Activated gamma-delta T cell (primary cell): ENCODE measurements at places on chromosomes 5 and 9.

- DNase-seq, result no peak
Measured at GRCh38 chr5:108060340-108060739, 321.6 kb downstream of the FBXL17 start.

- DNase-seq, result no peak
Measured at GRCh38 chr5:145587308-145587672, 247.9 kb downstream of the PRELID2 start.

DNA sequence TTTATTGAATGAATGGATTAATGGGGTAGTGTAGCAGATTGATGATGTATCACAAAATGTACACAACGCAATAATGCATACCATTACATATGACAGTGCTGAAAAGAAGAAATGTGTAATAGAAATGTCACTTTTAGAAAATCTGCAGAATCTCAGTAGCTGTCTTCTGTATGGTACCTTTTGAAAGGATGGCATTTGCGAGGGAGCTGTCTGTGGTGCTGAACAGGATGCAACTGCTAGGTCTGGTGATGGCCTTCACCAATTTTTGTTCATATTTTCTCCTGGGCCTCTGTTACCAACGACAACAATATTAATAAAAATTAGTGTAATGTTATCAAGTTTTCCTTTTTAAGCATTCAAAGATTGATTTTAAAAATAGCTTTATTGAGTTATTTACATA is 36.2 kb upstream of the OTULIN start:
- DNase-seq, result no peak

DNA sequence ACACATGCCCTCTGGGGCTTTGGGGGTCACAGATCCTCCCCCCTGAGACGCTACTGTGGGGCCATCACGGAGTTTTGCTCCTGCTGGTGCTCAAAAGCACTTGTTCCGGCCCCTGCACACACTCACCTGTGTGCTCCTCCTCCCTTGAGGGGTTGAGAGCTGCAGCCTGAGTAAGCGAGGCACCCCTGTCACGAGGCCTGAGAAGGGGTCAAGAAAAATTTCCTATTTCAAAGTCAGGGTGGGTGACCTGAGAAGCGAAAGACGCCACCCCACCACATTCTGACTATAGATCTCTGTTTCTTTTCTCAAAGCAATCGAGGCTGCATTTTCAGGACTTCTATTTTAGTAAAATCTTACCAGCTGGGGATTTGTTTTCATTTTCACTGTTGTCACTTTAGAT is 138.5 kb downstream of the DCP2 start:
- no peak for DNase-seq

DNA sequence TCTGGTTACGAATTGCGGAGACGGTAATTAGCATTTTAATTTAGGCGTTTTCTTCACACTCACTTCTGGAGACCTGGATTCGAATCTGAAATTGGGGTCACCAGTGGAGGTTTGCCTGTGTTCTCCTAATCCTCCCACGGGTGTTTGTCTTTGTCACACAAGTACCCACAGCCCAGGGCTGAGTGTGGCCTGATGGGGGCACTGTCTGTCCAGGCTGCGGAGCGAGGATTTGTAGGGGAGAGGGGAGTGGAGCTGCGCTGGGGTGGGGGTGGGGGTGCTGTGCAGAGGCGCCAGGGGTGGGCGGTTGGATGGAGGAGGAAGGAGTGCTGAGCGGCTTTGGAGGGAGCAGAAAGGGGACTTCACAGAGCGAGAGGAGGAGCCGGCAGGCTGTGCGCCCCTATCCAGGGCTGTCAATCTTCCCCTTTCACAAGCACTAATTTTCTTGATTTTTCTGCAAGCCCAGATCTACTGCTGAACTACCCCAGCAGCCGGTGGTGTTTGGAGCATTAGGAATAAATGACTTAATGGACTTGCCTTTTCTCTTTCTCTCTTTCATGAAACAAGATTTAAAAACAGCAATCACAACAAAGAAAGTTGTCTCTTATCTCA is 53.1 kb downstream of the TSPAN17 start:
- DNase-seq, result no peak

DNA sequence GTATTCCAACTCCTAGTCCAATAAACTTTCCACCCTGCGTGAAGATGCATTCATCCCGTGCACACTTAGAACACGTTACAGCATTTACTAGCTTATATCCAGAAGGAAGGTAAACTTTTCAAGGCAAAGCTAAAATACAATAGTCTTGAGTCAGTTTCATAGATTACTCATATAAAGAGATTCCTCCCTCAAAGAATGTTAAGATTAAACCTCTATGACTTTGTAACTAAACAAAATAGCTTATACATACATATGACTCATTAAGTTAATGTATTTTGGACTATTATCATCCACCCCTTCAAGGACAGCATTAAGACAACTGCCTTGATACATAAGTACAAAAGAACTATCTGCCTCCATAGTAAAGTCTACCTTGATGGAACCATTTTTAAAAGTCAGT is 36.1 kb downstream of the TLE1 start:
- DNase-seq, result no peak

DNA sequence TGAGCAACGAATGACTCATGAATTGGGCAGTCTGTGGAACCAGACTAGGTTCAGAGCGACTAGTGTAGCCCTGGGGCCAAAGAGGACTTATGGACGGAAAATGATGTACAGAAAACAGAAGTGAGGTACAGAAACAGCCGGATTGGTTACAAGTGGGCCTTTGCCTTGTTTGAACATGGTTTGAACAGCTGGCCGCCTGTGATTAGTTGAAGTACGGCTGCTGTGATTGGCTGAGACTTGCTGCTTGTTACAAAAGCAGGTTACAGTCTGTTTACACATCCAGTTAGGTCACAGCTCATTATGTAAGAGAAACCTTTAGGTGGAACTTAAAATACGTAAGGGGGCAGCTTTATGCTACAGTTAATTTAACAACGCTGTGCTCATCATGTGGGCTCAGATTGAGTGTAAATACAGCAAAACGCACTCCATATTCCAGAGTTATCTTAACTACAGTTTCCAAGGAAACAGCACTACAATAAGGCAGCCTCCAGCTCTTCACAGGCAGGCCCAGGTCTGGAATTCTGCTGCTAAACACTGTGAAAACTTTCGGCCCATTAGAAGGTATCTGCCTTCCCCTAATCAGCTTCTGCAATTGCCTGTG is 6.5 kb downstream of the AMACR start:
- no peak for DNase-seq

- no peak for DNase-seq
Measured at GRCh38 chr9:87447547-87448432, 49.9 kb upstream of the DAPK1 start.

- DNase-seq, result no peak
Measured at GRCh38 chr5:122412966-122413365, 100.9 kb downstream of the SNCAIP start.

- no peak for DNase-seq
Measured at GRCh38 chr9:89888677-89889076, 283.9 kb downstream of the GADD45G start.

- no peak for DNase-seq
Measured at GRCh38 chr9:129309041-129309430, 131.0 kb upstream of the IER5L start.

- DNase-seq, result no peak
Measured at GRCh38 chr9:99222416-99223270, 561 bp downstream of the SEC61B start.

- no peak for DNase-seq
Measured at GRCh38 chr9:124307379-124308030, 49.8 kb downstream of the NEK6 start.

DNA sequence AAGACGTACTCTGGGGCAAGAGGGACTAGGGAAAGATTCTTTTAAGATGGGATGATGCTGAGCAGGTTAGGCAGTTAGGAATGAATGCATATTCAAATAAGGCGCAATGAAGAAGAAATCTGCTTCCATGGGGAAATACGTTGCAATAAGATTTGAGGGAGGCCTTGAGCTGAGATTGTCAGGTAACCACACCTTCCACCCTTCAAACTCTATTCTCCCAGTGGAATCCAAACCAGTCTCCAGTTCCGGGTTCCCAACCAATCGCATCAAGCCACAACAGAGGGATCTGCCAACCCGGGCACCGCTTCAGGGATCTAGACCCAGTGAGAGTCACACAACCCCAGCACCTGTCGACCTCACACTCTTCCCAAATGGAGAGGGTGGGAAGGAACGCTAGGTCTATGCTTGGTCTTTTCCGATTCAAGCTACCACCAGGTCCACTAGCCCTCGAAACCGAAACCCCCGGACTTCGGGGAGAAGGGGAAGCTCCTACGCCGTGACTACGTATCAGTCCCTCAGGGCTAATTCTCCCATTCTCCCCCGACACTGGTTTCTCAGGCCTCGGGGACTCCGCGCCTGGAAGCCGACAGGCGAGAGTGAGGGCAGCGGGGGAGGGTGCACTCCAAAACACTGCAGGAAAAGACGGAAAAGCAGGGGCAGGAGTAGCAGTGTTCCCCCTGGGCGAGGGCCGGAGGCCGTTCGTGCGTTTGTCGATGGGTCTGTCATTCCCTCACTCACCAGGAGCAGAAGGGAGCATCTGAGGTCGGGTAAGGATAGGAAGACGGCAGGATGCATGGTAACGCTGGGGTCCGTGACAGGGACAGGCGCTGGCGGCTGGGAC is 534 bp downstream of the ERP44 start:
- no peak for DNase-seq

DNA sequence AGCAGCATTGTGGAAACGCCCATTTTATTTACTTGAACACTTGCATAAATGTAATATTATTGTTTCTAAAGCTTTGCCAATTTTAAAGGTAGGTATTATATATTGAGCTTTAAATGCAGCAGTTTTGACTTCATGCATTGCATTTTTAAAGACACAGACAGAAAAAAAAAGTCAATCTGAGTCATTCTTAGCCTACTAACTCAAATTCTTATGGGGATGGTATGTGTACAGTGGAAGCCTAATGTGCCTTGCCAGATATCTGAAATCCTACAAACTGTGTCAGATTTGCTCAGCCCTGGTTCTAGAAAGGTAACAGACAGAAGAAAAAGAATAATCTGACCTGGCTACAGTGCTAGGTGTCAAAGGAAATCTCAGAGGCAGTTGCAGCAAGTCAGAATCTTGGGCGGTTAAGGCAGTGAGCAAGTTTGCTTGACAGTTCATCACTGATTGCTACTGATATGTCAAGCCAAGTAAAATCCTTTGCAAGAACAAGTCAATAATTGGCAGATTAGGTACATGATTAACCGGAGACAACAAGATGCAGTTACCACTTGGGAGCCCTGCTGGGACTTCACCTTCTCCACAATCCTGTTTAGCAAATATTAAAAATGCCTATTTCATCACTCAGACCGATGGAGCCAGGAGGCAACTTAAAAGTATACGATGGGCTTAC is 224.8 kb upstream of the WWC1 start:
- DNase-seq, result no peak

GRCh38 chr5:7320701-7321301 is 75.1 kb upstream of the ADCY2 start:
- DNase-seq, result no peak

DNA sequence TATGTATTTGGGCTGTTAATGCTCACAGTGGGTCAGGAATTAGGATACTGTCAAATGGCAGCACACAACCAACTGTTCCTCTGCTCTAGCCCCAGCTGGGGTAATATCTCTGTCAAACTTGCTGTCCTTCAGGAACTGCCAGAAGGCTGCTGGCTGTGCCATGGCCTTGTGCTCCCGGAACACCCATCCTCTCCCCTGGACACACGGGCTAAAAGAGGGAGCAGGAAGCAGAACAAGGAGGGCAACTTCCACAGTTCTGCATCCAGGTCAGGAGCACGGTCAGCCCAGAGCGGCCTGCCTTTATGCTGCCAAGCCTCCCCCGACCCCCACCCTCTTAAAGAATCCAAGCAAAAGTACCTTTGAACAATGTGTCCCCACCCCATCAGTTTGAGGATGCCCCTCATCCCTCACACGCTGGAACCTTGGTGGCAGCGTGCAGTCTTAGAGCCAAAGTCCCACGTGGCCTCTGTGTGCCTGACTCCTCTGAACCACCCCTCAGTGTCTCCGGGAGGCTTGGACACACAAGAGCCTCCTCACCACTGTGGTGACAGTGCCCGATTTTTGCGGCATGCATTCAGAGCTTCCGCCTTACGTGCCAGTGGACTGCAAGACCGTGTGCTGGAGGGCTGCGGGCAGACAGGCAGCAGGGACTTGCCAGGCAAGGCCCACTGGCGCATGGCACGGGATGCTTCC is 60.8 kb downstream of the PSMB7 start:
- DNase-seq, result no peak

- no peak for DNase-seq
Measured at GRCh38 chr5:30479104-30479503, 714.4 kb upstream of the CDH6 start.

DNA sequence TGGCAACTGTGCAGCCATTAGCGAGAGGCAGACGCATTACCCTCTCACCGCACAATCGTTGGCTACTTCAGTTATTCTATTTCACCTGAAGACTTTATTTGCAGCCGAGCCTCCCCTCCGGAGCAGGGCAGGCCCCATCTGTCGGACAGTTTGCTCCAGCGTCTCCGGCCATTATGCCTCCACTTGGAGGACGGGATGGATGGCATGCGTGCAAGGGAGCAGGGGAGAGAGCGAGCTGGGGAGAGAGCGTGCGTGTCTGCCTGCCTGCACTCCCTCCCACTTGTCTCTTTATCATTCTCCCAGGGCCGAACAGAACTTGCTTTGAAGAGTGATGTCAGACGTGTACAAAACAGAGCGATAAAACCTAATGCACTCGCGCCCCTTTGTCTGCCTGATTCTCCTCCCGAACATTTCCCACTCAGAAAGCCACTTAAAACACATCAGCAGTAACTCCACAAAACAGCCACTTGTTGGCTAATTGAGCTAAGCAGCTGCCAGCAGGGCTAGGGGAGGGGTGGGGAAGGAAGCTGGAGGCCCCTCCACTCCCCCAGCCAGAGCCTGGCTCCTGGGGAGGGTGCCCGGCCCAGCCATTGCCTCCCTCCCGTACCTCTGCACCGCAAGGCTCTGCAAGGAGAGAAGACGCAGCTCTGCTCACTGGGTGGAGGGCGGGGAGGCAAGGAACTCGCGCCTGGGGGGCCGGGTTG is 43.4 kb upstream of the FUBP3 start:
- DNase-seq, result no peak

- no peak for DNase-seq
Measured at GRCh38 chr5:158511454-158511853, 588.3 kb downstream of the EBF1 start.

DNA sequence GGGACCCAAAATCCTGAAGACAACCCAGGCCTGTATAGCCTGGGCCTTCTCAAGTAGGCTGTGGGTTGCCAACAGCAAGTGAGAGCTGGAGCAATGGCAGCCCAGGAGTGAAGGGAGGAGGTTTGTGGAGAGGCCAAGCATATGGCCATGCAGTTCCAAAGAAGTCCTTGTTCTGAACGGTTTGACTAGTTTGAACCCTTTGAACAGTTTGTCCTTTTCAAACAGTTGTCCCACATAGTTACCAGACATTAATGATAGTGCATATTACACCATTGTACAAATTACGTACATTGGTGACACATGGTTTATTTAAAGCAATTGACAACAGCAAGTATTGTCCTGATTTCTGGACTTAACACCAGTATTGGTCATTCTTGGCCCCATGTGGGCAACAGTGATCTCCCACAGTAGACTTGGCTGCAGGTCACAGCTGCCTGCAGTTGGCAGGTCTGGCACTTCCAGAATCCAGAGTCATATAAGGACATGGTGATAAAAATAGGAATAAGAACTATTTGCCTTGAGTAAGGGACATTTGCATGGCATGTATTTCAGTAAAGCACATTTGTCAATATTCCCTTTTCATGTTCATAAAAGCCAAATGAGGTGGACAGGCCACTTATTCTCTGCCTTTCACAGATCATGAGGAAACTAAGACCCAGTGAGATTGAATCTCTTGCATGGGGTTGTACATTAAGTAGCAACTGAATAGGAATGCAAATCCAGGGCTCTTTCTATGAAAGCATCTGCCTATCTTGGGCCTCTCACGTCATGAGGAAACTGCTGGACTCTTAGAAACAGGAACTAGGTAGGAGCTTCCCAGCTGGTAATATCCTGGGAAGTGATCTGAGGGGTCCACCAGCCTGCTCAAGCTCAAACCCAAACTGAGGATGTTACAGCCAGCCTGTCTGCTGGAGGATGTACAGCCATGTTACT is 30.3 kb downstream of the SLC25A48 start:
- no peak for DNase-seq
